ENCODE measurements at places on chromosomes 3 and 15.

DNA sequence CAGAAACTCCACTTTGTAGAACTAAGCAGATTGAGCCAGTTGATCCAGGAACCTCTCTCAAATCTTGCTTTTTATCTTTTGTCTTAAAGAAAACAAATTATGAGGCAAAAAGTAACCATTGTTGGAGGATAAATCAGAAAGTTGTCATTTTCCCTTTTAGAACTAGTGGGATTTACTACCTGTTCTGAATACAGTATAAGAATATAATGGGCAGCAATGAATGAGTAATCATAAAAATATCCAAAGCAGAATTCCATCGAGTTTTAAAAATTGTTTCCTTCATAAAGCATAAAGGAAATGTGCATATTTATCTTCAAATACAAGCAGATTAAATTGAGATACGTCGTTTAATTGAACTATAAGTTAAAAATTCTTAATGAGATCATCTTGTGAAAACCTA, 15.9 kb upstream of the ANO10 start:
- no peak for DNase-seq

- DNase-seq: peak; percentile 41
These were observed 62.7 kb upstream of the CD47 start for GRCh38 chr3:108153451-108153981.

GRCh38 chr3:122621112-122621511, 43.7 kb downstream of the PARP15 start:
- DNase-seq: no peak

DNA sequence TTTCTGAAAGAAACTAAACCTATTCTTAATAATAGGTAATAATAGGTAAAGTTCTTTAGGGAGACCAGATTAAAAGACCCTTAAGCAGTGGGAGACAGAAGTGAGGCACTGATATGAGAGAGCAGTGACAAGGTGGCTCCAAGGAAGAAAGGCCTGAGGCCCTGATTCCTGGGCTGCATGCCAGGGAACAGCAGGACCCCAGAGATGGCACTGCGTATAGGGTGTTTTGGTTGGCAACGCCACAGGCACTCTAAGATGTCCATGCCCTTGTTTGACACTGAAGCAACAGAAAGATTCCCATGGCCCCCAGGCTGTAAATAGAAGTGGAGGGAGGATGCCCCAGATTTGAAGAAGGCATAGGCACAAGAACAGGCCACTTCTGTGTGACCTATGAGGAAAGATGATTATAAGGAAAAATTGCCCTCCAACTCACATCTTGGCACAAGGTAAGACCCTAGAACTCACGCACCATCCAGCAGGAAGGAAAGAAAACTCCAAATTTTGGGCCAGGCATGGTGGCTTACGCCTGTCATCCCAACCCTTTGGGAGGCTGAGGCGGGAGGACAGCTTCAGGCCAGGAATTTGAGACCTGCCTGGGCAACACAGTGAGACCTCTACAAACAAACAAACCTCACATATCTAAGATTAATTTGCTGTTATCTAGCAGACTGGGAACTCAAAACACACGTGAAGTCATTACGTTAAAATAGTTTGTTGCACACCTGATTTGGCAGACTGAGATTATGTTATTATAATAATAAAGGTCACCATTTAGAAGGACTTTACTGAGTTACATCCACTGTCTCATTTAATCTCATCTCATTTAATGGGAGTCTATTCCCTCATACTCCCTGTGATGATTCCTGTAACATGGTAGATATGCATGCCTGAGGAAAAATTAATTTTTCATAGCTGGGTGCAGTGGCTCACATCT, 10.5 kb upstream of the BLM start:
- no peak for DNase-seq

DNA sequence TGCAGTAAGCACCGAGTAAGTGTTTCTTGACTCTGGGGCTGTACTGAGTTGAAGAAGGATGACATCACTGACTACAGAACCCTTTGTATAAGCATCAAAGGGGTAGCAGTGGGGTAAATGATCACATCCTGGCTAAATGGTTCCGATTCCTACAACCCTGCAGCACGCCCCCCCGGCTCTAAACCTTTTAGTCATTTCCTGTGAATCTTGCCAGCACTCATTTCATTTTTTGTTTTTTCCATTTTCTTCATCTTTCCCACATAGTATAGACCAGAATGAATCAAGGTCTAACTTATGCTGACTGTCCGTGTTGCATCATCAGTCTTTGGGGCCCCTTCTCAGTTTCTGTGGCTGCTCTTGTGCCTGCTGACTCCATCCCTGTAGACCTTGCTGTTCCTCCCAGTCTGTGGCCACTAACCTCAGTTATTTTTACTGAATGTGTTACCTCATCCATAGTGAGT, 383.1 kb upstream of the TPRG1 start:
- DNase-seq: peak; percentile 92

GRCh38 chr3:152284906-152285305, 16.2 kb downstream of the MBNL1 start:
- DNase-seq: no peak
